ENCODE measurements at places on chromosomes 3 and 15. TPM values are rescaled to one million over a fixed set of nuclear protein-coding genes. Genes with fewer than 3 reads are reported as not detected.

Gene NOX5
- polyA plus RNA-seq: 1.4 TPM

Gene GABRA5
- polyA plus RNA-seq: 0.24 TPM

Gene TMOD2
- 4.3 TPM for polyA plus RNA-seq

Gene FHIT
- 29.9 TPM for polyA plus RNA-seq

Gene RBPMS2
- 15.2 TPM for polyA plus RNA-seq

Gene SLC51A
- 10.3 TPM for polyA plus RNA-seq

Gene HHLA2
- 25.6 TPM for polyA plus RNA-seq

Gene TGM4
- not detected for polyA plus RNA-seq

Gene PAK6
- 5.6 TPM for polyA plus RNA-seq

DNA sequence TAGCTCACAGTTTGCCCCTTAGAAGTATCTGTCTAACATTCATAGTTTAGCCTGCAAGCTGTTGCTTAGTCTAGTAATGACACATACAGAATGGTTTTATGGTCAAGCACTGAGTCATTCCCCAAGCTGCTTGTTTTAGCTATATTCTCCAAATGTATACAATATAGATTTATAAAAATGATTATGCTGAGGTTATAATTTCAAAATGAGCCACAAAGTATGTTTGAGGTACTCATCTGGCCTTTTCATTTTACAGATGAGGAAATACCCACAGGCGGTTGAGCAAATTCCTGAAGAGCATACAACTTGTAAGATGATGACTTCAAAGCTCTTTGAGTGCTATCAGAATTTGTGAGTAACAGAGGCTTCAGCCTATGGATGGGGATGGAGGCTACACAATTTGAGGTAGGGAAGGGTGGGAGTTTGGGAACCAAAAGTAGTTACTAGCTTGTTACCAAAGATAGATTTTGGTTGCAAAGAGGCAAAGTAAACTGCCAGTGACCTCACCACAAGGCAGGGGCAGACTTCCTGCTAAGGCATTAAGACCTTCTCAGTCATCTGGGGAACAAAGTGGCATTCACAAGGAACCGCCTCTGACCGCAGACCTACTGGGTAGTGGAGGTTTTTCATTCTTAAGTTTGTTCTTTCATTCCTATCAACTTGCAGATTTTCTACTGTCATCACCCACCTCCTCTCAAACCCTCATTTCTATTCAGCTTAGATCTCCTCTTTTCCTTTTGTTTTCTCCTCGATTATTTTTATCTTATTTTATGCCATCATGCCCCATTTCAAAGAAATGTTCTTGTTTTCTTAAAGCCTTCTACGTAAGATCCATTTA, 257.2 kb upstream of the NECTIN3 start:
- DNase-seq: no peak

- DNase-seq: no peak
Observed at GRCh38 chr3:73098873-73099272, 37.4 kb downstream of the EBLN2 start.

DNA sequence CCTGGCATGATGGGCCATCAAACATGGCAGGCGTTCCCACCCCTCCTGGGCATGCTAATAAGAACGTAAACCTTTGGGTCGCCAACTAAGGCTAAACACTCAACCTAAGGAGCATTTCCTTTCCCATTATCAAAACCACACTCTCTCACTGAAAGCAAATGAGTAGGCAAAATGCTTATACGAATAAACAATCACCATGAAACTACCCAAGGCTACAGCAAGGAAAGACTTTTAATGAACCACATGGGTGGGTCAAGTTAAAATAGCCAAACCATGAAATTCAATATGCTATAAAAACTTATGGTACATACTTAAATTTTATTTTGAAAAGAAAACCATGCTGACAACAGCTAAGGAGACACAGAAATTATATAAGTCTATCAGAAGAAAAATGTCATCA, 180.6 kb downstream of the OSBPL10 start:
- DNase-seq: no peak

DNA sequence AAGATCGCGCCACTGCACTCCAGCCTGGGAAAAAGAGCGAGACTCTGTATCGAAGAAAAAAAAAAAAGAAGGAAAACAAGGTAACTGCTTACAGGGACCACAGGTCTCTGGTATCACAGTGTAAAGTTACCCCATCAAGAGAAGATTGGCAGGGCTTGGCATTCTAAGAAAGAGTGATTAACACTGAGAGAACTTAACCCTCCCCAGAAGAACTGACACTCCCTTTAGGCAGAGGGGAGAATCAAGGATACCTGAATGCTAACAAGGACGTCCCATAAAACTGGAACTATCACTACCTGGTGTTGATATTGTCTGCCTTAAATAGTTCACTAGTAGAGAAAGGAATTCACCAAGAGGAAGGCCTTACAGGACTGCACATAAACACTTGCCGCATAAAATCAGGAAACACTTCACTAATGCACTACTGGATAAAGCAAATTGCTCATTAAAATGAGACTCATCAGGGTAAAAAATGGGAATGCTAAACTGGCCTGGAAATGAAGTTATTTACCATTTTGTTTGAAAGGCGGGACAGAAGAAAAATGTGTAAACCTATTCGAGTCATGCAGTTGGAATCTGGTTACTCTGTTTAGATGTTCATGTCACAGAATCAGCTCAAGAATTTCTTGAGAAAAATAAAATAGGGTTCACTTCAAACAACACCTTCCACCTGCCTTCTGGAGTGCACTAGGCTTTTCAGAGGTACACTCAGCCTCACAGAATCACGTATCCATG, 121.6 kb downstream of the FOXP1 start:
- no peak for DNase-seq

- DNase-seq: no peak
Observed at GRCh38 chr15:59148153-59148833, 43.3 kb downstream of the CCNB2 start.

DNA sequence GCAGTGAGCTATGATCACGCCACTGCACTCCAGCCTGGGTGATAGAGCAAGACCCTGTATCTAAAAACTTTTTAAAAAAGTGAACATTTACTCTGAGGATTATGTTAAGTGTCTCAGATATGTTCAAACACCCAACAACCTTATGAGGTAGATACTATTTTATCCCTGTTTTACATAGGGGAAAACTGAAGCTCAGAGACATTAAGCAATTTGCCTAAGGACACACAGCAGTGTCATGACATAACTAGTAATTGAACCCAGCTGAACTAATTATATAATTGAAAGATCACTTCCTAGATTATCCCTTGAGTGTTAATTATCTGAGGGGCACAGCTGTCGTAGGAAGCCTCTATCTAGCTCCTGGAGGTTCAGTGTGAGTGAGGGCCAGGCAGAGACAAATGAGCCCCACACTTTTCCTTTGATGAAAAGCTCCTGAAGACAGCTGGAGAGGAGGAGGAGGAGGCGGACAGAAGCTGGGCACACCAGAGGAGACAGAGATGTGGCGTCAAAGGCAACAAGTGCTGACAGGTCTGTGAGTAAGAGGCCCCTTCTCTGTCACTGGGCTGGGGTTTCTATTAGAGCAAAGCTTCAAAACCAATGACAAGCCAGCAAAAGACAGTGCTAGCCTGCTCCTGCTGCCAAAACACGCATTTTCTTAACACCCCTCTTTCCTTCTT, 20.5 kb downstream of the TRH start:
- no peak for DNase-seq

GRCh38 chr3:126179825-126180476, 435 bp downstream of the ALDH1L1 start:
- DNase-seq: no peak

- no peak for DNase-seq
Observed at GRCh38 chr3:58888087-58888486, 161.7 kb downstream of the CFAP20DC start.

DNA sequence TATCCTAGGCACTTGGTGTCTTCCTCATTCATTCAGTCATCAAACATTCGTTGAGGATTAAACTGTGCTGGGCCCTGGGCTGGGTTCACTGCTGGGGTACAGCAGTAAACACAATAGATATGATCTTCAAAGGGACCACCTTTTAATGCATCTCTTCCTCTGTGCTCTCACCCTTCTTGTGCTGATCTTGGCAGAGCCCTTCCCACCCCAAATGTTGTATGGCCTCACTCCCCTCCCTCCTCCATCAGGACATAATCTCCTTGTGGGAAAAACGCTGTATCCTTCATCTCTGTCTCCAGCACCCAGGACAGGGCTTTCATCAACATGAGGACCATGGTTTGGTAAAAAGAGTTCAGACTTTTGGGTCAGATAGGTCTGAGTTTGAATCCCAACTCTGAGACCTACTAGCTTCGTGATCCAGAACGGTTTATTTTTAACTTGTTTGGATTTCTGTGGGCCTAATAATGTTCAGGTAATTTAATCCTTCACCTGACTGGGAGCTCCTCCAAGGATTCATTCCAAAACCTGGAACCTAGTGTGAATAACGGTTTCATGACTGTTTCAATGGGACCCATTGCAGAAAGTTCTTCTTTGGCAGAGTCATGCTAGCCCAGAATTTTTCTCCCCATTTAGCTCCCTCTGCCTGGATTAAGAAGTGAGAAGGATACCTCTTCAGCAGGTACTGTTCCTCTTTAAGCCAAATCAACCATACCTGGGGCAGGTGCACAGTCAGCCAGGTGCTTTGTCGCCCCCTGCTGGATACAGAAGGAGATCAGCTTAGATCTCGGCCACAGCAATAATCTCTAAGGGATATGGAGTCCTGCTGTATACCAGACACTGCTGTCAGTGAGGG, 5.2 kb upstream of the WNT7A start:
- DNase-seq: no peak

DNA sequence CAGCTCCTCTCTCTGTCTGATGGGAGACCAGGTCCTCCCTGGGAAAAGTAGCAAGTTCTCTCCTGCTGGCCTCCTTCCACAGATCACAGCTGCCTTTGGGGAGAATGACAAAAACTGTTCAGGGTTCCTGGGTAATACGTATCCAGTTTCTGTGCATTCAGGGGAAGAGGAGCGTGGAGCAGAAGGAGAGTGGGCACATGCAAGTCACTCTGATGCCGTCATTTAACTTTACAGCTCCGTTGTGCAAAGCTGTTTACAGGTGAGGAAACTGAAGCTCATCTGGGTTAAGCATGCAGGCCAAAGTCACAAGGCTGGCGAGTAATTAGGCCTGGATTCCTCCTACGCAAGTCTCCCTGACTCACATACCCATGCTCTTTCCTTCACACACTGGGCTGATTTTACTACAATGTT, 7.5 kb upstream of the TM4SF1 start:
- no peak for DNase-seq

All from left renal cortex interstitium (tissue), 4 donors.